ENCODE measurements at places on chromosomes 3 and 15.

DNA sequence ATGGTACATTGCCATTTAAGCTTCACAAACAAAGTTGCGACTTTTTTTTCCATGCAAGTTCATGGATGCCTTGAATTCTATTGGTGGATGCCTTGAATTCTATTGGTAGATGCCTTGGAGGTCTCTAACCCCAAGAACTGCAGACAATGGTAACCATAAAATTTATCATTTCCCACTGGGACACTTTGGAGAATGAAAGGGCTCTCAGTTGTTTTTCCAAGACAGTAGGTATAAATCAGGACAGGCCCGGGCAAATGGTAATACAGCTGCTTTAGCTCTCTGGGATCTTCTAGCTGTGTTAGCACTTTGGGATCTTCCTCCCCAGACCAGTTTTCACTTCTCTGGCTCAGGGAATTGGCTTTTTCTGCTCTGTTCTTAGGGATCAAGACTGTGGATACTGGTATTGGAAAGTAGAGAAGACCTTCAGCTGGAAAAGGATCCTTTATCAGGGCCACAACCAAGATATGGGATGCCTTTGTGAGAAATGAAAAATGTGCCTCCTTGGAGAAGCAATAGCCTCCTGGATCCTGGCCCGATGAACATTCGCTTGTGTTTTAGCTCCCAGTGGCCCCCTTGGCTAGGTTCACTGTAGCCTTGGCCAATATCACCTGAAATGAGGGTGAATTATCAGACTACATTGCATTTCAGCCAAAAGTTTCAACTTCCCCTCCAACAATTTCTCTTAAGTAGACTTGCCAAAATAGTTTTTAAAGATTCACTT, 8.3 kb downstream of the LRRC3B start:
- no peak for DNase-seq

- DNase-seq = no peak
These were observed 482.6 kb upstream of the ZNF717 start for GRCh38 chr3:76267851-76268380.

- DNase-seq = no peak
These were observed 120.2 kb upstream of the ALCAM start for GRCh38 chr3:105246536-105246935.

- DNase-seq = no peak
These were observed 452.4 kb downstream of the SHQ1 start for GRCh38 chr3:72395776-72396311.

GRCh38 chr15:33131552-33132232, 62.8 kb downstream of the FMN1 start:
- DNase-seq = peak; percentile 17

GRCh38 chr15:62391641-62392262, 226.7 kb upstream of the C2CD4B start:
- no peak for DNase-seq

DNA sequence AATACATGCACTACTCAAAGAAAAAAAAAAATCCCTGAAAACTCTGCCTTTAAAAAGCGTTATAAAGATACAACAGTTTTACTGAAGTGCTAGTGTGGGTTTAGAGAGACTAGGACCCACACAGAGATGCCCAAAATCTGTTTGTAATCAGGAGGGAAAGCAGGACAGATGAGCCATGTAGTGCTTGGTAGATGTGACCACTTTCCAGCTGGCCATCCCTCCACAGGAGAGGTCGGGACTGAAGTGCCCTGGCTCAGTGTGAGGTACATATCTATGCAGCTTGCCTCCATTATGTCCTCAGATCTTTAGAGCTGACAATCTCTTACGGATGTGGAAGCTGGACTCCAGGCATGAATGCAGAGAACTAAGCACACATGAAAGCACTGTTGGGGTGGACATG, 57.5 kb upstream of the NANOGP8 start:
- no peak for DNase-seq

- no peak for DNase-seq
These were observed 171.4 kb downstream of the THRB start for GRCh38 chr3:24323272-24323671.

GRCh38 chr3:18046131-18046915, 303.9 kb upstream of the TBC1D5 start:
- DNase-seq = no peak

- no peak for DNase-seq
These were observed 1054.8 kb downstream of the SI start for GRCh38 chr3:164023480-164023879.

DNA sequence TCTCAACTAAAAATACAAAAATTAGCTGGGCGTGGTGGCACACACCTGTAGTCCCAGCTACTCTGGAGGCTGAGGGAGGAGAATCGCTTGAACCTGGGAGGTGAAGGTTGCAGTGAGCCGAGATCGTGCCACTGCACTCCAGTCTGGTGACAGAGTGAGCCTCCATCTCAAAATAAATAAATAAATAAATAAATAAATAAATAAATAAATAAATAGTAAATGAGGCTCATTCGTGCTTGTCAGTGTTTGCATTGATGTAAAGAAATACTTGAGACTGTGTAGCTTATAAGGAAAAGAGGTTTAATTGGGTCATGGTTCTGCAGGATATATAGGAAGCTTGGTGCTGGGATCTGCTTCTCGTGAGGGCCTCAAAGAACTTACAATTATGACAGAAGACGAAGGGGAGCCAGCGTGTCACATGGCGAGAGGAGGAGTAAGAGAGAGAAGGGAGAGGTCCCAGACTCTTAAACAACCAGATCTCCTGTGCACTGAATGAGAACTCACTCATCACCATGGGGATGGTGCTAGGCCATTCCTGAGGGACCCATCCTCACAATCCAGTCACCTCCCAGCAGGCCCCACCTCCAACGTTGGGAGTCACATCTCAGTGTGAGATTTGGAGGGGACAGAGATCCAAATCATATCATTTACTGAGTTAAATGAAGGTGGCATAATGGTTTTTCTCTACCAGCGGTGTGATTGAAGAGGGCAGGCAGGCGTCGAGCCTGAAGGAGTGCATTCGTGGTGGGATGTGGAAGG, 104.5 kb downstream of the FNDC3B start:
- no peak for DNase-seq

GRCh38 chr3:12967606-12968351, 105.5 kb downstream of the IQSEC1 start:
- DNase-seq = peak; percentile 78

- no peak for DNase-seq
These were observed 220.6 kb upstream of the LYSMD4 start for GRCh38 chr15:99953886-99954285.

GRCh38 chr3:139755551-139755950, 77.8 kb upstream of the NMNAT3 start:
- no peak for DNase-seq

GRCh38 chr3:152301745-152302181, 33.0 kb downstream of the MBNL1 start:
- DNase-seq = no peak

GRCh38 chr3:181998828-181999227, 287.1 kb downstream of the SOX2 start:
- no peak for DNase-seq

- DNase-seq = no peak
These were observed 229.6 kb downstream of the BBX start for GRCh38 chr3:107752202-107752990.

DNA sequence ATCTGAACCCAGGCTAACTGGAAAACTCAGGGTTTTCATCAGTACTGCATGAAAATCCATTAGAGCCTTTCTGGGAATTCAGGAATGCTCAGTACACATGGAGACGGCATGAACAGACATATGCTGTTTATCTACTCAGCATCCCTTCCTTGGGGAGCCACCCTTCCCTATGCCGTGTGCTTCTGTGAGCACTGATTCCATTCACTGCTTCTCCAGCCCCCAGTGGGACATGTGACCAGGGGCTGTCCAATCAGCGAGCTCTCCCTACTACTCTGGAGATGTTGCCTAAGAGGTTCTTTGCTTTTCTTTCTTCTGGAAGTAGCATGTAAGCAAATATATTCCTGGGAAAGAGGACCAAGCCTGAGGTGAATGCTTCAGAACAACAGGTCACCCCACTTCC, 5.6 kb upstream of the PCOLCE2 start:
- DNase-seq = no peak

DNA sequence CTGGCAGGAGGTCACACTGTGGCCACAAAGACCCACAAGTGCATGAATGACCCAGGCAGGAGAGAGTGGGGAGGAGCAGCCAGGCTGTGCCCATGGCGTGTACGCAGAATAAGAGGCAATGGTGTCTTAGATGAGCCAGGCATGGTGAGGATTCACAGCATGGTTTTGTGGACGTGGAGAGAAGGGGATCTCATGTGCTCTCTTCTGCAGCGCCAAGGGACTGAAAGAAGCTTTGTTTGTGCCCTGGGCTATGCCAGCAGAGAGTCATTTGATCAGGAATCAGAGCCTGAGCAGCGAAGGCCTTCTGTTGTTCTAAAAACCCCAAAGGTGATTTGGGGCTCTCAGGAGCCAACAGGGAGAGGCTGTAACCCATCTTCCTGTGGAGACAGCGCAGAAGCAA, 18.7 kb upstream of the RPP14 start:
- no peak for DNase-seq

- no peak for DNase-seq
These were observed 11.0 kb upstream of the DPH6 start for GRCh38 chr15:35557012-35557411.

DNA sequence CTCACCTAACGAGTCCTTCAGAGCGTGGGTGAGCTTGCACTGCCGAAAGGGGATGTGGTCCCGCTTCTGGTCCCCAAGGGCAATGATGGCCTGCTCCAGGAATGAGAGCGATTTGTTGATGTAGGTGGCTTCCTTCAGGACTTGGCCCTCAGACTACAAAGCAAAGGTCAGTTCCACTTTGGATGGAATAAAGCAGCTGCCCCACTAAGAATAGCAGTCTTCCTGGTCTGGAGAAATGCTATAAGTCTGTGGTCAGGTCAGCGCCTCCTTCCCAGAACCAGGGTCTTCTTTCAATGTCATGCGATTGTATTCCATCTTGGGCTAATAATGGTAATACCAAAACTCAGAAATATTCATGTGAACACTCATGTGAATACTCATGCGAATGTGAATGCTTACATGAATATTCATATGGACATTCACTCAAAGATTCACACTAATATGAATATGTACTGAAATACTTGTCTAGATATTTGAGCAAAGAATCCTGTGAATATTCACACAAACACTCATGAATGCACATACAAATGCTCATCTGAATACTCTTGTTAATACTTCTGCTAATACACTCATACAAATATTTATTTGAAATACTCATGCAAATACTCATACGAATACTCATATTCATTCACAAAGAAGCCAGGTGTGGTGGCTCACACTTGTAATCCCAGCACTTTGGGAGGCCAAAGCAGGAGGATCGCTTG, 16.7 kb downstream of the KIF9 start:
- DNase-seq = no peak
